Esophagus squamous epithelium (tissue), 5 donors: ENCODE measurements at places on chromosomes 4 and X.

DNA sequence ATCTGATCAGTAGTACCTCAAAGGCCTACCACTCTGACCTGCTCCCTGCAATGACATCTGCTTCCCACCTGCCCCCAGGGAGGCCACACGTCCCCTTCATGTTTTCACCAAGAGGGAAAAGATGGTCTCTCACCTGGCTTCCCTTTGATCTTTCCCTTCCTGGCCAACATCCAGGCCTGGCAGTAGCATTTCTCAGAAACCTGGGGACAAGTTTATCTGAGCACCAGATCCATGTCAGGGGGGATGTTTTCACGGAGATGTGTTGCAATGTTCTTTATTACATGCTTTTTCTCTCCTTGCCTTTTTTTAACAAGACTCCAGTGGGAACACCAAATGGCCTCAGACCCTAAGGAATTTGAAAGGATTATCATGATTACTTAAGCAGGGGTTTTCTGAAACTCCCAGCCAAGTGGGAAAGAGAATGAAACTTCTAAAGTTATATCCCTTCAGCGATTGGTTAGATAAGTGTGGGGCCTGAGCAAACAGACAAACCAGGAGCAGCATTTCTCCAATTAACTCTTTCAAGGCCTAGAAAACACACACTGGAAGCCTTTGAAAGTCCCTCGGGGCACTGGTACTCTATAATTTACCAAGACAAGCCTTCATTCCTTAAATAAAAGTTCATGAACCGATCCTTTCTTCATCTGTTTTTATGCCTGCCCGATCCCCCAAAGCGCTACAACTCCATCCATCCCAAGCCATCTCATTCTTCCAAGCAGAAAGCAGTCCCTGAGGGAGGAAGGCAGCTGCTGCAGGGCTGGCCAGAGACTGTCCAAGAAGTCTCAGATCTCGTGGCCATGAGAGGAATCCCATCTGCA lies 94.1 kb downstream of the BCOR start:
- no peak for DNase-seq

DNA sequence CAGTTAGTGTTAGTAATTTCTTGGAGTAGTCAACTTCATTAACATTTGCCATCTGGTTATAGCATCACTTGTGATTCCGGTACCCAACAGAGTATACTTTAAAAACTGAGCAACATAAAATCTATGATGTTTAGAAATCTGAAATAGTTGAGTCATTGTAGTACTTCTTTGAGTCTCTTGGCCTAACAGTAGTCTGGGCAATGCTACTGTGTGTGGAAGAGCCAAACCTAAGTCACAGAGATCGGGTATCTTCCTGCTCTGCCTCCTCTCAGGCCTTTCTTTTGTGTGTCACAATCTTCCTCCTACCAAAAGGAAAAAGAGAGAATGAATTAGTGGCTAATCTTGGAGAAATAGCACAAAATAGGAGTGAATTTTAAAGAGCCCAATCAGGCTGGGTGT lies 25.5 kb downstream of the DCUN1D4 start:
- no peak for DNase-seq

- DNase-seq, result no peak
These were observed 119.7 kb upstream of the PCDH7 start for GRCh38 chr4:30600246-30601017.

DNA sequence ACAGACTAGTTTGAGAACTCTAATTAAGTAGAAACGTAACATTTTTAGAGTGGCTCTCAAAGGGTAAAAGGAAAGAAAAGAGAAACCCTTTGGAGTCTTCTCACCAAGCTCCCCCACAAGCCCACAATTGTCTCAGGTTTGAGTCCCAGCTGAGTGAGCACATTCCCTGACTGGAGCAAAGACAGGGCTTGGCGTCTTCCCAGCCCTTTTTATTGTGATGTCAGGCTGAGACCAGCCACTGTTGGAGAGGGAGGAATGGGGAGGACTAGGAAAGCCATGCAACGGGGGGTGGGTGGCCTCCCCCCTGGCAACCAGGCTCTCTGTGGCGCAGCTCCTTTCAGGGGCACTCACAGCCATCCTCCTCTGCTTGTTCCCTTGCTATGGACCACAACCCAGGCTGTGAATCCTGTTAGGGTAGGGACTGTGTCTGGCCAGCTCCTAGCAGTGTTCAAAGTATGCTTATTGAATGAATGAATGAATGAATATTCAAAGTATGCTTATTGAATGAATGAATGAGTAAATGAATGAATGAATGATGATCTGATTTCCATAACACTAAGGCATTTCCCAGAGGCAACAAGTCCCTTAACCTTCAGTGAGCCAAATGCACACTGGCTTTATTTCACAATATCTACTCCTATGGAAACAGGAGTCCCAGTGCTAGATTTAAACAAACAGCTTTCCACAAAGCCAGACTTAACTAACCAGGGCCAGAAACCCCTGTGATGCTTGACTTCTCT lies 413.3 kb downstream of the MID1IP1 start:
- no peak for DNase-seq

- DNase-seq, result no peak
These were observed 180.4 kb upstream of the FAT1 start for GRCh38 chr4:186904101-186904500.

DNA sequence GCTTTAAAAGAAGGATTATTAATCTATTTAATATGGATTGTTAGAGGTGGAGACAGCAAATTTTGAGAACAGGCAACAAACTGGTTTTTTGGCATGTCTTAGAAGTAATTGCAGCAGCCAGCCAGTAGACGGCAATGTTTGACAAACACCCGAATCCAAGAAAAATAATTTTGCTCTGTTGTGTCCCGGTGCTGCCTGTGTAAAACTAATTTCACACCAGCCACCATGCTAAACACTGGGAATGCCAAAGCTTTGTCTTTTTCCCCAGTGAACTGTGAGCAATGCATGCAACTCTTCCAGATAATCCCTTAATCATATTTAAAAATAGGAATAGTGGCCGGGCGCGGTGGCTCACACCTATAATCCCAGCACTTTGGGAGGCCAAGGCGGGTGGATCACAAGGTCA lies 25.9 kb downstream of the SMIM31 start:
- DNase-seq, result no peak

DNA sequence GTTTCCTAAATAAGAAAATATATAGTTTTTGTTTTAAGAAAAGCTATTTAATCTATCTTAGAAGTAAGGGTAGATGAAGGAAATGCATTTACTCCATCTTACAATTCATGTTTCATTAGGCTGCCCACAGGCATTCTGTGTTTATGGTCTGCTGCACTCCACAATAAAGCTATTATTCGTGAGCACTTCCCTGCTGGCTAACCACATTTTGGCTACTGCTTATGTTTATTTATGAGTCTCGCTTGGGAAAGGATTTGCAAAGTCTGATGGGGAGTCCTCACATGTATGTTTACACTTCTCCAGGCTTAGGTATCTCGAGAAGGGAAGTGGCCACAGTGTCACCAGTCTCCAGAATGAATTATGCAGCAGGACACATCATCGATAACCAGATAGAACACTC lies 260.8 kb upstream of the VCX start:
- no peak for DNase-seq

GRCh38 chr4:91319556-91320268 lies 984.1 kb upstream of the GRID2 start:
- DNase-seq, result no peak

DNA sequence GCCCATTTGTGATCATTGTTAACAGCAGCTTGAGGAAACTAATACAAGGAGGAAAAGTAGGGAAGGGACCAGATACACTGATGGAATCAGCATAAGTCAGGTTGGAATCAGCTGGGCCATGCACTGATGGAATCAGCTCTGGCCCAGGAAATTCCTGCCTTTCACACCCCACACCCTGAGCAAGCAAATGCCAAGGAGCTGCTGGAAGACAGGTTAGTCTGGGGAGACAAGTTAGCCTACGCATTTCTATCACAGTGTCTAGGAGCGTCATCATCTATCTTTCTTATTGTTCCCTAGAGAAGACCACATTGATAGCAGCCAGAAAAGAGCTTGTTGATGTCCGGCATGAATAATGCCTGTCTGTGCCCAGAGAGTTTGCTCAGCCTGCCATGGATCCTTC lies 16.2 kb upstream of the CEP135 start:
- DNase-seq, result no peak

GRCh38 chrX:47674776-47675175 lies 15.8 kb upstream of the UXT start:
- DNase-seq, result no peak

- DNase-seq, result no peak
These were observed 5.0 kb downstream of the ARMCX5 start for GRCh38 chrX:102604327-102604726.

DNA sequence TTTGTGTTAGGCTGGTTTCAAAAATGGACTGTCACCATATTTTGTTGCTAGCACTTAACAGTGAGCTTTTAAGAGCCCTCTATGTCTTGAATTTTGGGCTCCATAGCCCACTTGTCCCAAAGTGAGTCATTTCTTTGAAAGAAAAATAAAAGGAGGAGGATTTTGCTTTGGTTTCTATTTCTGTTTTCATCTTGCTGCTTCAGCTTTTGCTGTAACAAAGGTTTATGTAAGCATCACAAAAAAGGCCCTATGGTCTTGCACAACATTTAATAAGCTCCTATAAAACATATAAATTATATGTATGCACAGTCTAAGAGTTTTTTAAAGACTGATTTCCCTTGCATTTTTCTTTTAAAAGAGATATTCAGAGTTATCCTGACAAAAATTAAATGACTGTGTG lies 105.2 kb downstream of the PHOX2B start:
- DNase-seq, result no peak

GRCh38 chr4:82903737-82904136 lies 3.2 kb downstream of the THAP9 start:
- DNase-seq, result no peak

DNA sequence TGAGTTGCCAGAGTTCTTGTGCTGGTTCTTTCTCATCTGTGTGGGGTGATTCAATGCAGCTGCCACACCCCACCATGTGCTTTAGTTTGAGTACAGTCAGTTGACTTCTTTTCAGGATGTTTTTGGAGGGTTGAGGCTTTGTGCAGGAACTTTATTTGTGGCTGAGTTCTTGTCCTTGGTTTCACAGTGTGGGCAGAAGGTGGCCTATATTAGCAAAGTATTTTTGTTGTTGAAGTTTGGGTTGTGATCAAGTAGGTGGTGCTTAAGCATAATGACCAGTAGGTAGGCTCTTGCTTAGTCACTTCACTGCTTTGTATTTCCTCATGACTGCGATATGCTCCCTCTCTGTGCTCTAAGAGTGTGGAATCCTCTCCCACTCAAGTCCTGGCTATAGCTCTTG lies 80.3 kb downstream of the ARHGAP24 start:
- DNase-seq, result no peak

DNA sequence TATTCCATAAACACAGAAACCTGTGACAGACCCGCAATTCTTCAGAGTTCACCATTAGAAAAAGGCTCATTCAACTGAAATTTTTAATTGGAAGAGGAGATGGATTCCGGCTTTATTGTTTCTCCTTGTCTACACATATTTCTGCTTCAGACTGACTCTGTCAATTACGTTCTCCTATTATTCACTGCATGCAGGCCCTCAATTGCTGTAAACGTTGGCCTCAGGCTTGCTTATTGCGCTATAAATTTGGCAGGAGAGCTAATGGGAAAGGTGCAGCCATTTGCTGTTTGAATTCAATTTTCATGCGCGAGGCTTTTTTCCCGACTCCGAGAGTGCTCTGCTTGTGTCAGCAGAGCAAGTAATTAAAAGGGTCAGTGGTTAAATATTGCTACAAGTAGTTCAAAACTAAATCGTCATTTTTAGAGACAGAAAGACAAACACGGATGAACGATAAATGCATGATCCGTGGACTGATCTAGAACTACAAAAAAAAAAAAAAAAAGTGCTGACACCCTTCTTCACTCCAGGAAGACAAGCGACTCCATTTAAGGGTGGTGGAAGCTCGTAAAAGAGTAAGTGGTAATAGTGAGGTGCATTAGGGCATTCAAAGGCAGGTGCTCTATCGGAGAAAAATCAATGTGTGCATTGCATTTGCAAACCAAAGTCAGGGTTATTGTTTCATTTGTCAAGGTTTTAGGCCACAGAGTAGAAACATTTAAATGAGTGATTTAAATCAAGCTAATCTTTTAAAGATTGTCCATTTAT lies 841.6 kb upstream of the FRG1 start:
- no peak for DNase-seq

GRCh38 chrX:78957768-78958130 lies 12.6 kb downstream of the P2RY10 start:
- DNase-seq, result no peak

- DNase-seq, result no peak
These were observed 242.5 kb upstream of the PRPS2 start for GRCh38 chrX:12548746-12549145.

DNA sequence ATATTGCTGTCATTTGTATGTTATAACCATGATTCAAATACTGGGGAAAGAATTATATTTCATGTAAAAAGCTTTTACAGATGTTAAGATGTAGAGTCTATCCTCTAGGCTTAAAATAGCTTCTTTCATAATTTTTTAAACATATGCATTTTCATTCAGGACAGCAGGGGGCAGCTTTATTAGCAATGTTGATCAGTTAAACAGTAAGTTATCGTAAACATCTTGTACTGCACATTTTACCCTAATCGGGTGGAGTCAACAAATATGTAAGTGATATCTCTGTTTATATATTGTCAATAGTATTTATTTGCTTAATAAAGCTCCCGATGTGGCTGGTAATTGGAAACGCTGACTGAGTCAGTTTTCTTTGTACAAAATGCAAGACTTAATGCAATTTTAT lies 142.5 kb upstream of the MED14 start:
- DNase-seq, result no peak
